ENCODE measurements at places on chromosomes 3 and 15. TPM values are rescaled to one million over a fixed set of nuclear protein-coding genes. Genes with fewer than 3 reads are reported as not detected.

RARRES1 gene
- 1.3 TPM for total RNA-seq

ARHGAP31 gene
- 64.1 TPM for total RNA-seq

CNTN6 gene
- not detected for total RNA-seq

HCN4 gene
- total RNA-seq, result not detected

PRSS50 gene
- not detected for total RNA-seq

SCAANT1 gene
- not detected for total RNA-seq

DISP2 gene
- 0.17 TPM for total RNA-seq
